ENCODE measurements at places on chromosomes 12 and 14. TPM values are rescaled to one million over a fixed set of nuclear protein-coding genes. Genes with fewer than 3 reads are reported as not detected.

- DNase-seq = no peak
Measured at GRCh38 chr14:75609116-75609515, 30.7 kb downstream of the FLVCR2 start.

DNA sequence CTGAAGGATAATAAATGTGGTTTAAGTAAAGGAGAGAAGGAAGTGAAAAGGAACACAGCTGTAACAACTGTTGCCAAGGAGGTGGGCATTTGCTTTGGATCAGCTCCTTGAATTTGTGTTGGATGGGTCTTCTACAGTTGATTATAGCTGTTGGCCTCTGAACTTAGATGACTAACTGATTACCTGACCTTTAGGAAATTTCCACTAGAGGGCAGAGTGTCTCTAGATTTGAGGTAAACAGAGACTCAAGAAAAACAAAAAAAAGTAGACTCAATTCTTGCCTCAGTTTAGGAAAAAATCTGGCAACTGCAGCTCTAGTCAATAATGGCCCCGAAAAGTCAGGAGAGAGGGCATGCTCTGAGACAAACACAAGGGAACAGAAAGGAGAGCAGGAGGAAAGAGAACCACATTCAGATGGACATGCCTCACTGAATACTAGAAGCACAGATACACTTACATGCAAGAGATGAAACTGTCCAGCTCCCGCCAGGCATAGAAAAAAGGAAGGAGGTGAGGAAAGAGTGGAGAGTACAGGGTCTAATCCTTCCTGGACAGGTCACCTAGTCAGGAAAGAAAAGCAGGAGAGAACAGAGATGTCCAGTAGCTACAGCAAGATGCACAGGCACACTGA lies 20.6 kb downstream of the COX14 start:
- DNase-seq = no peak

- DNase-seq = no peak
Measured at GRCh38 chr12:48001505-48002413, 2.5 kb downstream of the COL2A1 start.

FANCM gene
- 17.2 TPM for total RNA-seq

MIP gene
- total RNA-seq = not detected

Data from activated CD8-positive, alpha-beta T cell treated with anti-CD3 and anti-CD28 coated beads, Interleukin-2, amount 10 ng/mL, durations not matched to agents 7 days and 5 days (primary cell).